Chondrocyte (in vitro differentiated cells): ENCODE measurements at places on chromosomes 6 and 20. TPM values are rescaled to one million over a fixed set of nuclear protein-coding genes. Genes with fewer than 3 reads are reported as not detected.

DNA sequence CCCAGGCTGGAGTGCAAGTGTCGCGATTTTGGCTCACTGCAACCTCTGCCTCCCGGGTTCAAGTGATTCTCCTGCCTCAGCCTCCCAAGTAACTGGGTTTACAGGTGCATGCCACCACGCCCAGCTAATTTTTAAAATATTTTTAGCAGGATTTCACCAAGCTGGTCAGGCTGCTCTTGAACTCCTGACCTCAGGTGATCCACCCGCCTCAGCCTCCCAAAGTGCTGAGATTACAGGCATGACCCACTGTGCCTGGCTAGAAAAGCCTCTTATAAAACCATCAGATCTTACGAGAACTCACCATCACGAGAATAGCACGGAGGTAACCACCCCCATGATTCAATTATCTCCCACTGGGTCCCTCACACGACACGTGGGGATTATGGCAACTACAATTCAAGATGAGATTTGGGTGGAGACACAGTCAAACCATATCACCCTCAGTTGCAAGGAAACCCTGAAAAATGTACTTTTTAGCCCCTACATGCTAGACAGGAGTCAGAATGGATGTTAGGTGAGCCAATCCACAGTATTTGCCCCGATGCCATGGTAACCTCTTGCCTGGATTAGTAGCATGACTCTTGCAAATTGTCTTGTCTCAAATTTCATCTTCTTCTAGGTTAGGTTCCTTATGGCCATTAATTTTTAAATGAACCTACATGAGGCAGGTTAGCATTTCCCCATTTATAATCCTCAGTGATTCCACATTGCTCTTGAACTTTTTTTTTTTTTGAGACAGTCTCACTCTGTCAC is 17.1 kb upstream of the SASH1 start:
- no peak overlapping the region for H3K4me3 ChIP-seq
- H3K27ac ChIP-seq: no peak overlapping the region
- peaks cover 9% of the 10 kb centered on the region for H3K36me3 ChIP-seq

The LY6G6D gene
- total RNA-seq: not detected in 3 replicates

The GNAS-AS1 gene
- total RNA-seq: 1.1 to 2.7 TPM (median 1.7 TPM) in 3 replicates

DNA sequence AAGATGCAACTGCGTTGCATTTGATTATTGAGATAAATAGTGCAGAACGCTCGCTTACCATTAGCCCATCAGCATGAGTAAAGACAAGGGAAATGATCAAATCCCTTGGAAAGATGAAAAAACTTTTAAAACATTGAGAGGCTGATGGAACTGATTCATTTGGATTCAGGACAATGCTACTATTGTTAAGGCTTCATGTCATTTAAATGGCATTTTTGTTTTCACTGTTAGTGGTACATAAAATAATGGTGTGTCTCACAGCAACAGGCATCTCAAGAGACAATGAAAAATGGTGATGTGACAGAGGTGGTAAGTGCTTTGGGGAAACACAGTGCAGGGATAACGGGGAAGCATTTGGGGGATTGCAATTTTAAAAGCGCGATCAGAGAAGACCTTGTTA is 159.7 kb upstream of the KCNG1 start:
- H3K4me3 ChIP-seq: no peak overlapping the region
- no peaks in the 10 kb centered on the region for H3K36me3 ChIP-seq
- no peak for DNase-seq
- H3K4me1 ChIP-seq: no peaks in the 10 kb centered on the region
- H3K27me3 ChIP-seq: peaks cover 14% of the 10 kb centered on the region
- H3K27ac ChIP-seq: no peak overlapping the region
